Inflammatory macrophage treated with lipopolysaccharide for 4 hours (primary cell): ENCODE measurements at places on chromosomes 5 and 9.

GRCh38 chr5:171578829-171579491 is 159.5 kb downstream of the FGF18 start:
- DNase-seq = peak; percentile 37

GRCh38 chr5:104650313-104651055 is 1087.9 kb upstream of the NUDT12 start:
- no peak for DNase-seq

- no peak for DNase-seq
These were observed 104.8 kb upstream of the ATG10 start for GRCh38 chr5:81866994-81867393.

GRCh38 chr5:107451028-107451427 is 219.7 kb downstream of the EFNA5 start:
- no peak for DNase-seq

- peak; percentile 36 for DNase-seq
These were observed 76.4 kb downstream of the OSMR start for GRCh38 chr5:38922199-38922598.

- DNase-seq = peak; percentile 84
These were observed 64.8 kb upstream of the SPTLC1 start for GRCh38 chr9:92180002-92180400.

- no peak for DNase-seq
These were observed 24.3 kb upstream of the ERBIN start for GRCh38 chr5:65902104-65902503.

- no peak for DNase-seq
These were observed 389.0 kb upstream of the BRINP1 start for GRCh38 chr9:119758241-119758640.

DNA sequence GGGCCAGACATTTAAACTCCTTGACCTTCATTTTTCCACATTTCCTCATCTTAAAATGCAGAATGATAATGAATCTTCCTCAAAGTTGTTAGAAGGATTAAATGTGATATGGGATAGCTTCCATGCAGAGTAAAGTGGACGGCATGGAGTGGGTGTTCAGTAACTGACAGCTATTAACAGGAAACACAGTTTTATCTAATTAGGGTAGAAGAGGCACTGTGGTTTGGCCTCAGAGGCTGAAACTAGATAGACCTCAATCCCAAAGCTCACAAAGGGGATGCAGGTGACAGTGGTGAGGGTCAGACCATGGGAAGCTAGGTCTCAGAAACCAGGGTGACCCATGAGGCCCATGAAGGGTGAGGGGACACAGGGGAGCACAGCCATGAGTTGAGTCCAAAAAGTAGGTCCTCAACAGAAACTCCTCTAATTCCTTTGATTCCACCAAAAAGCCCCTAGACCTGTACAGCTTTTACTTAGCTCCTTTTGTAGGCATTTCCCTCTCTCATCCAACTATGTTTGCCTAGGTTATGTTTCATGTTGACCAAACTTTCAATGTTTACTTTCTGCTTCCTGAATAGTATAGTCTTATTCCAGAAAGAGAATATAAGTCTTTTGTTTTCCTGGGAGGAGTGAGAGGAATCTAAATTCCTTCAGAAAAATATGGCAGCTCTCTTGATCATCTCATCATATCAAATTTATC is 27.9 kb upstream of the GLDC start:
- DNase-seq = no peak

GRCh38 chr9:107281184-107281583 is 1.9 kb upstream of the RAD23B start:
- no peak for DNase-seq

DNA sequence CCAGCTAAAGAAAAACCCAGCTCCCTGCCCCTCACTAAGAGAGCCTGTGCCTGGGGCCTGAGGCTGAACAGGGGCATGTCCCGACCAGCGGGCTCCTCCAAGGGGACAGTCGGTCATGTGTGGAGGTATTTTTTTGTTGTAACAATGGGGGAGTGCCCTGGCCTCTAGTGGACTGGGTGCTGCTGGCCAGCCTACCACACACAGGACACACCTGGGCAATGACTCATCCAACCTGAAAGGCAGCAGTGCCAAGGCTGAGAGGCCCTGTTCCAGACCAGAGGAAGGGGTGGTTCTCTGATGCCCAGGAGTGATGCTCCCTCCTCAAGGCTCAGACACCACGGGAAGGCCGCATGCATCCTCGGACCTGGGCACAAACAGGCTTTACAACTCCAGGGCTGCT is 181.5 kb downstream of the OLFM1 start:
- no peak for DNase-seq

DNA sequence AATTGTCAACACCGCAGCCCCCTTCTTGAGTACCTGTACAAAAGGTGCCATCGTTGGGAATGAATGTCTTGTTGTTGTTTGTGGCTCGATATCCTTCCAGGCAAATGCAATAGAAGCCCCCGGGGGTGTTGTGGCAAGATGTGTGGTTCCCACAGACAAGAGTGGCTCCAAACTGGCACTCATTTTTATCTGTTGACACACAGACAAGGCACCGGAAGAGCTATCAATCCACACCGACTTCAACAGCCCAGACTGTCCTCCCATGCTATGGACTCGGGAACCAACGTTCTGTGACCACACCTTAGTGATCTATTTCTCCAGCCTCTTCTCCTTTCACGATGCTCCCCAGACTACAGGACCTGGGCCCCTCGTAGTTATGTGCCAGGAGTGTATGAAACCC is 25.9 kb downstream of the SUSD1 start:
- no peak for DNase-seq

DNA sequence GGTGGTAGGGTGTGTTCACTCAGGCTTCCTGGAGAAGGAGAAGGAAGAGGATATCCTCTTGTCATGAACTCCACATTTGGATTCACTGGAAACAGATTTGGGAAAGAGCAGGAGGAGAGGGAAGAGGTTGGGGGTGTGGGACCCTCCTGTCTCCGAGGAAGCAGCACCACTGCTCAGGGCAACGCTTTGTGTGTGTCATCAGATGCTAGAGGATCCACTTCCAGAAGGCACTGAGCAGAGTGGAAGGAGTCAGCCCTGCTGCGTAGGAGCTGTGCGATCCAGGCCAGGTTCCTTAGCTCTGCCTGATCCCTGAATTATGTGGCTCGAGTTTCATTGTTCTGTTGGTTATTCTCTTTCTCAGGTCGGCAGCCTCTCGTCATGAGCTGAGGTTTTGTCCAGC is 37.3 kb upstream of the TJP2 start:
- DNase-seq = no peak

DNA sequence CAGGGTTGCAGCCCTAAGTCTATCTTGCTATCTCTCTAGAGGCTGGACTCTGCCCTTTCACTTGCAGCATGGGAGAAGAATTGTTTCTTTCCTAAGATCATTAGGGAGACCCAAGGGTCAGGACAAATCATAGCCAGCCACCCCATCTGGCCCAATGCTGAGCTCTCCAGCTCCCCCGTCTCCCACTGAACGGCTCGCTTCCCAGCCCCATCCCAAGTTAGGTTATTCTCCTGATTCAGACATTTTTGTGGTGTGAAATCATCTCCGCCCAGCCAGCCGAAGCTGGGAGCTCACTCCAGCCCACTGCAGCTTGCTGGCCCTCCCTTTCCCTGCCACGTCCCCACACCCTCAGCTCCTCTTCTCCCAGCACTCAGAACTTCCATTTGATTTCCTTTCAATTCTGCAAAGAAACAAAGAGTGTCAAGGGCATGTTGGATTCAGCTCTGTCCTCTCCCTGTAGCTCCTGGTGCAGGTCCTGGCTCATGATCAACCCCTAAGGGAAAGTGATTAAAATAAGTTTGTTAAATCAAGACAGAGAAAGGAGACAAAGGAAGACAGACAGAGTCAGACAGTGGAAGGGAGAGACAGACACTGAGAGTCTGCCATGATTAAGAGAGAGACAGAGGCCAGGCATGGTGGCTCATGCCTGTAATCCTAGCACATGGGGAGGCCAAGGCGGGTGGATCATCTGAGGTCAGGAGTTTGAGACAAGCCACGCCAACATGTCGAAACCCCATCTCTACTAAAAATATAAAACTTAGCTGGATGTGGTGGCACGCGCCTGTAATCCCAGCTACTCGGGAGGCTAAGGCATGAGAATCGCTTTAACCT is 12.6 kb upstream of the SPARC start:
- no peak for DNase-seq

DNA sequence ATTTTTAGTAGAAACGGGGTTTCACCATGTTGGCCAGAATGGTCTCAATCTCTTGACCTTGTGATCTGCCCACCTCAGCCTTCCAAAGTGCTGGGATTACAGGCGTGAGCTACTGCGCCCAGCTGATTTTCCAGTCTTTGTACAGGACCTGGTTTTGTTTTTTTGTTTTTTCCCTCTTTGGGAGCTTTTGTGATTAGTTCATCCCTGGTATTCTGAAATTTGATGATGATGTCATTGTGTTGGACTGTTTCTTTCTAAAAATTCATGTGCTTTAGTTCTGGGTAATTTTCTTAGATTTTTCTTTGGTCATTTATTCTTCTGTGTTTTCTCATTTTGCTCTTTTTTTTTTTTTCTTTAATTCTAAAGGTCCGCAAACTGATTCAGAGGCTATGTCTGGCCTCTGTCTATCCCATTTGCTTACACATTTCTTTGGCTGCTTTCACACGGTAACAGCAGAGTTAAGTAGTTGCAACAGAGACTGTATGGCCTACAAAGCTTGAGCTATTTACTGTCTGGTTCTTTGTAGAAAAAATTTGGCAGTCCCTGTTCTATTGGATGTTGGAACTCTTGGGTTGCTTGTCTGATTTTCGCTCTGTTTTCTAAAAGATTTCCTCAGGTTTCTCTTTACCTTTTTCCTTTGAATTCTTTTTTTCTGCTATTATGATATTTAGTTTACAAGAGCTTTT is 24.8 kb downstream of the STX17 start:
- DNase-seq = no peak

GRCh38 chr9:73869264-73869663 is 627.9 kb upstream of the RORB start:
- peak; percentile 69 for DNase-seq

GRCh38 chr9:92637326-92637725 is 32.6 kb downstream of the IPPK start:
- DNase-seq = no peak

DNA sequence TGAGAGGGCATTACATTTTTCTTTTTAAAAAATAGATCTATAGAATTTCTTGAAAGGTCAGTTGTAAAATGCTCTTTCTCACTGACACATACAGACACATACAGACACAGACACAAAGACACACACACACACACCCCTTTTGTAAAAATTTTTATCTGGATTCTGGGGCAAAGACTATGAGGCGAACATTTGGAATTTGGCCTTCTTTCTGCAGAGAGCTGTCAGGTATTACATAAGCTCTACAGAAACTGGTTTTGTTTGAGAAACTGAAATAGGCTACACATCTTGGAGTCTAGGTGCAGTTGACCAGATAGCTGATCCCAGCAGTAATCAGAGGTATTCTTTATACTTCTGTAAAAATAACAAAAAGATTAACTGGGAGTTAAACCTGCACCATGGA is 315.9 kb upstream of the RPS23 start:
- no peak for DNase-seq

DNA sequence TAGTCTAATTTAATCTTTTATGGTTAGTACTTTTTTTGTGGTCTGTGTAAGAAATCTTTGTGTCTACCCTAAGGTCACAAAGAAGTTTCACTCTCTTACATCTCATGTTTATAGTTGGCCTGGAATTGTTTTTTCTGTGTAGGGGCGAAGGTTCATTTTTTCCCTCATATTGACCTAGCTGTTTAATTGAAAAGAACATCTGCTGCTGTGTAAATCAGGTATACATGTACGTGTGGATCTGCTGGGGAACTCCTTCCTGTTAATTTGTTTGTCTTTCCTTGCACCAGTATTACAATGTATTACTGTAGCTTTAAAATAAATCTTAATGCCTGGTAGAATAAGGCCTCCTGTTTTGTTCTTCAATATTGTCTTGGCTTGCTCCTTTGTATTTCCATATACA is 37.8 kb downstream of the EXOSC2 start:
- no peak for DNase-seq

- no peak for DNase-seq
These were observed 8.6 kb downstream of the SLC36A2 start for GRCh38 chr5:151338734-151339133.

GRCh38 chr9:129571298-129572051 is 49.4 kb downstream of the C9orf50 start:
- no peak for DNase-seq

- DNase-seq = peak; percentile 58
These were observed 47.5 kb downstream of the UIMC1 start for GRCh38 chr5:176959051-176959450.

DNA sequence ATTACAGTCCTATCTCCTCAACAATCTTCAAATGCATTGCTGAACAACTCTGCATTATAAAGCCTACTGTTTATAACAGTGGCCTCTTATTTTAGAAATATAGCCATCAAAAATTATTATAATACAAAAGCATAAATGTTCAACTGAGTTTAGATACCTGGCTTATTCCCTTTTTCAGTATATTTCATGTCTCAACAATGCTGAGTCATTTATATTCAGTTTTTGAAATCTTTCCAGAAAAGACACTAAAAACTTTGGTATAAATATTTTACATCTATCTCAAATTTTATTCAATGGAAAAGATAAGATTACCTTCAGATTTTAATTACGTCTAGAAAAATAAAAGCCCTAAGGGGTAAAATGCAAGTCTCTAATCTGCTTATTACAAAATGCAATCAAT is 37.9 kb downstream of the LURAP1L start:
- DNase-seq = no peak

DNA sequence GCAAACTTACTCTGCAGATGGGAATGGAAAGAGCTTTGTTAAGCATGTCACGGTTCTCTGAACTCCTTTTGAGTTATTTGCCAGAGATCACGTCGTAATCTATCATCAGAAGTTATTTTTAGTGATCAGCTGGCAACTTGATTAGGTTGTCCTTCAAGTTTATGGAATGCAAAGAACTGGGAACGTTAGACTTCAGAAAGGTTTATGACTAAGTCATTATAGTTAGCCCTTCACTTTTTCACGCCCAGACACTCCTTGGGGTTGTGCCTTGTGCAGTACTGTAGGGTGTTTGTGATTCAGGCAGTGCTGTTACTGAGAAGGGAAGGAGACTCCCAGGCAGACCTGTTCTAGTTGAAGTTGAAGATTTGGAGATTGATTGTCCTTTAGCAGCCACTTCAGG is 26.8 kb upstream of the PHF2 start:
- no peak for DNase-seq

GRCh38 chr5:149210968-149211490 is 60.6 kb upstream of the AFAP1L1 start:
- DNase-seq = no peak

DNA sequence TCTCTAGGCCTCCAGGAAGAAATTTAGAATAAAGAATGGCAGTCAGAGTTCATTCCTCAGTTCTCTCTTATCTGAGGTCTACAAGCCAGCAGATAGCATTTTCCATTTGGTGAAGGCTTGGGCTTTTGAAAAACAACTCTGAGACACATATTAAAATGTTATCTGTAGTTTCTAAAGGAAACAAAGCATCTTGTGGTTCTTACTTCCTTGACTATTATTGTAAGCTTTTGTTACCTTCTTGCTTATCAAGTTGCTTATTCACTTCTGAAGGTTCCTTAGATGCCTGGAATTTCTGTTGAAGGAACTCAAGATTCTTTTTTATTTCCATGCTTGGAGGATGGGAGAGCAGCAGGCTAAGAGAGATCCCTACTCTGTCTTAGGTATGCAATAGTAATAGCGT is 79.2 kb upstream of the MRPS30 start:
- DNase-seq = no peak

GRCh38 chr9:96141666-96142065 is 160.3 kb downstream of the HSD17B3 start:
- DNase-seq = peak; percentile 73
